ENCODE measurements at places on chromosomes 11 and 22.
A peak's percentile ranks its signal among the peaks of the same experiment; 100 is the strongest.

GRCh38 chr11:65547446-65548125 lies 10.6 kb downstream of the LTBP3 start:
- DNase-seq, result no peak
- H3K4me1 ChIP-seq, result no peaks in the 10 kb centered on the region
- no peak overlapping the region for H3K4me3 ChIP-seq
- no peaks in the 10 kb centered on the region for H3K27me3 ChIP-seq
- H3K27ac ChIP-seq, result peak overlapping the region; percentile 19

- no peaks in the 10 kb centered on the region for H3K36me3 ChIP-seq
- H3K4me1 ChIP-seq, result no peaks in the 10 kb centered on the region
- no peak overlapping the region for H3K27ac ChIP-seq
- no peak overlapping the region for H3K4me3 ChIP-seq
- DNase-seq, result no peak
Observed at GRCh38 chr11:74504100-74504691, 10.7 kb upstream of the LIPT2 start.

DNA sequence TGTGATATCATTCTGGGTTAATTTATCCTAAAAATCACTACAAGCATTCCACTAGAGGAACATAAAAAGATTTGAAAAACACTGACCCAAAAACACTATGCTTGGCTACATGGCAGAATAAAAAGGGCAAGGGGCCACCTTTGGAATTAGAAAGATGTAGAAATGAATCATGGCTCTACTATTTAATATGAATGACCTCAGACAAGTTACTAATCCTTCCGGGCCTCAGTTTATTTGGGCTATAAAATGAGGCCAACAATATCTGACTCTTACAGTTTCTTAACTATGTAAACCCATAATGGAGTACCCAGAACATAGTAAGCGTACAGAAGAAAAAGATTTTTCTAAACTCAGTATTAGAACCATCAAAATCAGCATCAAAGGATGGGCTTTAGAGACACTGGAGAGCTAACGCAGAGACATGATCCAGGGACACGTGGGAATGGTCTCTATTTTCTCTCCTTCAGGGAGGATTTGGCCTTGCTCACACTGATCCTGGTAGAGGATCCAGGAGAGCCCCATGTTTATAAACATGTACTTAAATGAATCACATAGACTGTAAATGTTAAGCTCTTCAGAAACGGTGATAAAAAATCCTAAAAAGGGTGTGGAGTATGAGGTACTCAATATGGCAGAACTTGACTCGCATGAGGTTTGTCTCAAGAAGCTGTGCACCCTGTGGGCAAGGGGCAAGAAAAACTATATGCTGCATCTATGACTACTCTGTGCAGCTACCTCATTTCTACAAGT lies 288.4 kb upstream of the PITPNB start:
- H3K4me1 ChIP-seq, result no peaks in the 10 kb centered on the region
- no peaks in the 10 kb centered on the region for H3K36me3 ChIP-seq
- DNase-seq, result no peak
- no peak overlapping the region for H3K4me3 ChIP-seq
- no peaks in the 10 kb centered on the region for H3K27me3 ChIP-seq

GRCh38 chr11:80586464-80586863 lies 1145.6 kb upstream of the TENM4 start:
- no peaks in the 10 kb centered on the region for H3K27me3 ChIP-seq
- DNase-seq, result no peak
- no peaks in the 10 kb centered on the region for H3K4me1 ChIP-seq

GRCh38 chr11:58028687-58029411 lies 1.9 kb upstream of the OR6Q1 start:
- DNase-seq, result no peak
- no peak overlapping the region for H3K4me3 ChIP-seq
- no peaks in the 10 kb centered on the region for H3K36me3 ChIP-seq
- H3K4me1 ChIP-seq, result no peaks in the 10 kb centered on the region

DNA sequence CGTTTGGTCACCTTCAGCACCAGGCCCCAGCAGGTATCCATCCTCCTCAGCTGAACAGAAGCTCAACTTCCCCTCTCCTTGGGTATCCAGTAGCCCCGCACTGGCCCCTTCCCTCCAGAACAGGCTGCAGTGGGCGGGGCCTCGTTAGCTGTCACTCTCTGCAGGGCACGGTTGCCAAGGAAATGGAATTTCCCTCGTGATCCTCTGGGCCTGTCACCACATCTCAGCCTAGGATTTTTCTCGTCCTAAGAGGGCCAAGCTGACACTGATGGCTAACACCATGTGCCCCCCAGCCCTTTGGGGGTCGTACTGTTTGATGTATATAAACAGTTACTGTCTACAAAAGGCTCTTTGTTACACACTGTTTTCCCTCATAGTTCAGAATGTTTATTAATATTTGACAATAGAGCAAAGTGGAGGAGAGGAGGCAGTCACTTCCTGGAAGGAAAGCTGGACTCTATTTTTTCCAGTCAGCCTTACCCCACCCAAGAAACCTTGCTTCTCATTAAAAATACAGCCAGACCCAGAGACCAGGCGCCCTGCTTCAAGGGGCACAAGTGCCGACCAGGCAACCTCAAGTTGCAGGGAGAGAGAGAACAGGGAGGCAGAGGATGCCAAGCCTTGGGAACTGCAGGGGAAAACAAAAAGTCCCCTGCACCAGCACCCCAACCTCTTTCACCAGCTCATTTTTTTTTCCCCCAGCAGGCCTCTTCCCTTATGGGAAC lies 44.5 kb downstream of the FEZ1 start:
- no peak for DNase-seq
- no peaks in the 10 kb centered on the region for H3K27me3 ChIP-seq
- no peak overlapping the region for H3K27ac ChIP-seq
- no peaks in the 10 kb centered on the region for H3K4me1 ChIP-seq
- no peak overlapping the region for H3K4me3 ChIP-seq

DNA sequence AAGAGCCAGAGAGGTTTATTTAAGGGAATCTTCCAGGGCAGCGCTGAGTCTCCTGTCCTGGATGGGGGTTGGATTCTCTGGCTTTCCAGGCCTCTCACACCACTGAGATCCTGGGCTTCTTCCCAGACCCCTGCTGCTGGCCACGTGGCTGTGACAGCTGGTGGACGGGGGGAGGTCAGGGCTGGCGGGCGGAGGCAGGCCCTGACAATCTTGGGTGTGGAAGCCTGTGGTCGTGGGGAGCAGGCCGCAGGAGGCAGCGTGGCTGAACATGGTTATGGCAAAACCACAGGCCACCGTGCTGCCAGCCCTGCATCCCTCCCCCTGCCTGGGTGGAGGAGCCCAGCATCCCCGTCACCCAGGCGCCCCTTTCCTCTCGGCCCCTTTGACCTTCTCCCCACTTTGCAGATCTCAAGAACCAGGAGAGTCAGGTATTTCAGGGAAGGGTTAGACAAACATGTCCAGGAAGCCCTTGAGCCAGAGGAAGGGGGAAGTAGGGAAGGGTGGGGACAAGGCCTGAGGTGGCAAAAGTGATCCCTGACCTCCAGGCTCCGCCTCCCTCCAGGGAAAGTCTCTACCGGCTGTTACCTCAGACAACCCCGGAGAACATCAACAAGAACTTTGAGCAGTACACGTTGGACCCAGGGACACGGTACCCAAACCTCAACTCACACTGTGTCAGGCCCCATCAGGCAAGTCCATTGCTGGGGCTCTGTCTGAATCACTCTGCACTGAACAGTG lies 111.8 kb downstream of the MICAL2 start:
- H3K4me1 ChIP-seq, result peaks cover 15% of the 10 kb centered on the region
- H3K27me3 ChIP-seq, result no peaks in the 10 kb centered on the region
- H3K36me3 ChIP-seq, result no peaks in the 10 kb centered on the region
- no peak overlapping the region for H3K27ac ChIP-seq

GRCh38 chr11:47688111-47688510 lies 27.1 kb downstream of the AGBL2 start:
- no peak overlapping the region for H3K27ac ChIP-seq
- H3K4me1 ChIP-seq, result no peaks in the 10 kb centered on the region
- no peak for DNase-seq

GRCh38 chr11:44531116-44531504 lies 34.4 kb upstream of the CD82 start:
- H3K4me1 ChIP-seq, result no peaks in the 10 kb centered on the region
- H3K27me3 ChIP-seq, result no peaks in the 10 kb centered on the region
- H3K36me3 ChIP-seq, result no peaks in the 10 kb centered on the region
- DNase-seq, result no peak
- H3K27ac ChIP-seq, result peak overlapping the region; percentile 55
- no peak overlapping the region for H3K4me3 ChIP-seq

GRCh38 chr11:12056119-12056518 lies 47.7 kb upstream of the DKK3 start:
- H3K36me3 ChIP-seq, result no peaks in the 10 kb centered on the region
- no peak for DNase-seq
- no peaks in the 10 kb centered on the region for H3K4me1 ChIP-seq
- H3K27ac ChIP-seq, result no peak overlapping the region

DNA sequence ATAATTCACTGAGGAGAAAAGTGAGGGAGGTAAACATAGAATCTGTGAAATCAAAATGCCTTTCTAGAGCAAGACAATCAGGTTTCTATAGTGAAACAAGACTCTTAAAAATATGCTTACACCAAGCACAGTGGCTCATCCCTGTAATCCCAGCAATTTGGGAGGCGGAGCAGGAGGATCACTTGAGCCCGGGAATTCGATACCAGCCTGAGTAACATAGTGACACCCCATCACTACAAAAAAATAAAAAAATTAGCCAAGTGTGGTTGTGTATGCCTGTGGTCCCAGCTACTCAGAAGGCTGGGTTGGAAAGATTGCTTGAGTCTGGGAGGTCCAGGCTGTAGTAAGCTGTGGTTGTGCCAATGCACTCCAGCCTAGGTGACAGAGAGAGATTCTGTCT lies 43.2 kb upstream of the ME3 start:
- H3K4me1 ChIP-seq, result no peaks in the 10 kb centered on the region
- H3K27me3 ChIP-seq, result no peaks in the 10 kb centered on the region
- no peaks in the 10 kb centered on the region for H3K36me3 ChIP-seq
- no peak overlapping the region for H3K4me3 ChIP-seq

- DNase-seq, result no peak
- no peak overlapping the region for H3K27ac ChIP-seq
- no peaks in the 10 kb centered on the region for H3K27me3 ChIP-seq
- H3K4me3 ChIP-seq, result no peak overlapping the region
- no peaks in the 10 kb centered on the region for H3K4me1 ChIP-seq
Observed at GRCh38 chr11:125916683-125917347, 12.5 kb downstream of the DDX25 start.

DNA sequence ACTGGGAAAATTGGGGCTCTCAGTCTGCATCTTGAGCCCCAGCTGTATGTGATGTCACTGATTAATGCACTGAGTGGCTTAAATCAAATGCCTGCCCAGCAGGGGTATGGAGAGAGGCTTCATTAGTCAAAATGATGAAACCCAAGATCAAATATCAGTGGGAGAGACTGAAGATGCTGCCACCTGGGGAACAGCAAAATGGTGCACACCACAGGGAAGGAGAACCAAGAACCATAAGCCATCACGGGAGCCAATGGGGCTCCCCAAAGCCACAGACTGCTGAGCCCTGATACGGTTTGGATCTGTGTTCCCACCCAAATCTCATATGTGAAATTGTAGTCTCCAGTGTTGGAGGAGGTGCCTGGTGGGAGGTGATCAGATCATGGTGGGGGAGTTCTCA lies 85.6 kb downstream of the CTTN start:
- no peak overlapping the region for H3K4me3 ChIP-seq
- no peaks in the 10 kb centered on the region for H3K27me3 ChIP-seq
- H3K36me3 ChIP-seq, result no peaks in the 10 kb centered on the region
- no peaks in the 10 kb centered on the region for H3K4me1 ChIP-seq
- DNase-seq, result no peak

DNA sequence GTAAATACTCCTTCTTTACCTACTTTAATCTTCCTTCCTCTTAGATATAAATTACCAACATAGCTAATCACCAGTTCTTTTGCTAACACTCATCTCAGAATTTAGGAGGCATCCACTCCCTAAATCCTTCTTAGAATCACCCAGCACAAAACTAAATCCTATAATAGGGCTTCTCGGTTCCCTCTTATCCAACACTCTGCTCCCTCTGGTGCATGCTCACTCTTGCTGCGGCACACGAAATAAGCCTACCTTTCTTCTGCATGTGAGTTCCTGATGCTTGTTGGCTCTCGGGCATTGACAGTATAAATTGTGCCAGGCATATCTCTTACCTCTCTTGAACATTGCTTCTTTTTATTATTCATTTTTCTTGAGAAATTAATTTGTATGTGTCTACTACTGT lies 61.0 kb downstream of the OR5AK2 start:
- H3K27ac ChIP-seq, result no peak overlapping the region
- no peaks in the 10 kb centered on the region for H3K36me3 ChIP-seq
- no peaks in the 10 kb centered on the region for H3K4me1 ChIP-seq
- no peaks in the 10 kb centered on the region for H3K27me3 ChIP-seq

GRCh38 chr11:37613031-37613430 lies 1015.0 kb upstream of the RAG2 start:
- H3K27me3 ChIP-seq, result no peaks in the 10 kb centered on the region
- no peak overlapping the region for H3K4me3 ChIP-seq
- no peak overlapping the region for H3K27ac ChIP-seq
- H3K36me3 ChIP-seq, result no peaks in the 10 kb centered on the region

- no peak for DNase-seq
- H3K36me3 ChIP-seq, result no peaks in the 10 kb centered on the region
- no peak overlapping the region for H3K4me3 ChIP-seq
- H3K27me3 ChIP-seq, result peaks cover 28% of the 10 kb centered on the region
Observed at GRCh38 chr22:44336962-44337677, 24.4 kb upstream of the SHISAL1 start.

- no peaks in the 10 kb centered on the region for H3K36me3 ChIP-seq
- H3K27me3 ChIP-seq, result no peaks in the 10 kb centered on the region
- H3K27ac ChIP-seq, result no peak overlapping the region
- DNase-seq, result no peak
- peaks cover under 1% of the 10 kb centered on the region for H3K4me1 ChIP-seq
- no peak overlapping the region for H3K4me3 ChIP-seq
Observed at GRCh38 chr11:111942829-111943228, 5.7 kb downstream of the DIXDC1 start.

DNA sequence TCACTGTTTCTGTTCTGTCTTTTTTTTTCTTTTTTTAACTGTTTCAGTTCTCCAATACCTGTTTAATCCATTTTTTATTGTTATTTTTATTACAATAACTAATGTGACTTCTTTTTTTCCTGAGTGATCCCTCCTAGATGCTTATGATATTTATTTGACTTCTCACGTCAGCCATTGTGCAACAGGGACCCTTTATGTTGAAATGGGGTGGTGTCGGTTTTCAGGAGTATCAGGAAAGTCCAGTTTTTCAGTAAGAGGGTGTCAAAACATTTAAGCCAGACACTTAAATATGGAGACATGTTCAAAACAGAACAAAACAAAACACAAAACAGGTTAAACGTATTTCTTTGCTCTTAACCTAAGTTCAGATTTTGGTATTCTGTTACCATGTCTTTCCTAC lies 418.8 kb downstream of the DYNC2H1 start:
- no peaks in the 10 kb centered on the region for H3K36me3 ChIP-seq
- no peaks in the 10 kb centered on the region for H3K27me3 ChIP-seq
- H3K27ac ChIP-seq, result no peak overlapping the region

DNA sequence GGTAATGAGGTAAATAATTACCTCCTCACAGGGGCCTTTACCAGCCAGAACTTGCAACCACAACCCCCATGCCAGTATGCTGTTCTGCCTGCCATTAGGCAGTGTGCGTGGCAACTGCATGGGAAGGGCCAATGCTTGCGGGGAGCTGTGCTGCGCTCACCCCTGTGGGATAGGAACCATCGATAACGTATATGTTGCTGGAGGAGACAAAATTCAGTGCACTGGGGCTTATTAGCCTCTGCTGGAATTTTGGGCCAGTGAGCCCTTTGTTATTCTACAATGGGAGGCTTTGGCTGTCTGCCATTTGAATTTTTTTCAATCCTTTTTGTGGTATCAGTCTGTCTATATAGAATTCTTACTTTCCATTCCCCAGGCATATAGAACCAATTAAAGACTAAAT lies 47.3 kb downstream of the PPP2R1B start:
- peak overlapping the region; percentile 80 for H3K27ac ChIP-seq
- no peaks in the 10 kb centered on the region for H3K27me3 ChIP-seq
- no peak overlapping the region for H3K4me3 ChIP-seq
- H3K4me1 ChIP-seq, result no peaks in the 10 kb centered on the region
- no peak for DNase-seq
